Motor neuron (in vitro differentiated cells): ENCODE measurements at places on chromosomes 1 and 21.

- no peak for ATAC-seq
Observed at GRCh38 chr1:225899044-225899925, 10.3 kb upstream of the LEFTY1 start.

DNA sequence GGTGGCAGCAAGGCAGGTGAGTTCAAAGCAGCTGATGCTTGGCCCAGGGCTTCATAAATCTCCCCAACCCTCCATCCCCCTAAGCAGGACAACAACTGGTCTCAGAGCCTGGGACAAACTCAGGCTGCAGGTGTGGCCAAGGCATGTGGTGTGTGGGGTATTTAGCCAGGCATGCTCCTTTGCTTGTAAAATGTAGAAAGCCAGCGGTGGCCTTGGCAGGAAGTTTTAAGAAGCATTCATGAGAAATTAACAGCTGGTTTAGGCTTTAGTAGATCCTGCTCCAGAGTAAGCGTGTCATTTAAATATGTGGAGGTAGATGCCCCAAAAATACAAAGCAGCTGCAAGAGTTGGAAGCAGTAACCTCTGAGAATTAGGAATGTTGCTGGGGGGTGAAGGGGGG, 44.8 kb downstream of the NTPCR start:
- no peak for ATAC-seq

GRCh38 chr21:14263879-14264278, 47.9 kb downstream of the RBM11 start:
- peak; percentile 26 for ATAC-seq

DNA sequence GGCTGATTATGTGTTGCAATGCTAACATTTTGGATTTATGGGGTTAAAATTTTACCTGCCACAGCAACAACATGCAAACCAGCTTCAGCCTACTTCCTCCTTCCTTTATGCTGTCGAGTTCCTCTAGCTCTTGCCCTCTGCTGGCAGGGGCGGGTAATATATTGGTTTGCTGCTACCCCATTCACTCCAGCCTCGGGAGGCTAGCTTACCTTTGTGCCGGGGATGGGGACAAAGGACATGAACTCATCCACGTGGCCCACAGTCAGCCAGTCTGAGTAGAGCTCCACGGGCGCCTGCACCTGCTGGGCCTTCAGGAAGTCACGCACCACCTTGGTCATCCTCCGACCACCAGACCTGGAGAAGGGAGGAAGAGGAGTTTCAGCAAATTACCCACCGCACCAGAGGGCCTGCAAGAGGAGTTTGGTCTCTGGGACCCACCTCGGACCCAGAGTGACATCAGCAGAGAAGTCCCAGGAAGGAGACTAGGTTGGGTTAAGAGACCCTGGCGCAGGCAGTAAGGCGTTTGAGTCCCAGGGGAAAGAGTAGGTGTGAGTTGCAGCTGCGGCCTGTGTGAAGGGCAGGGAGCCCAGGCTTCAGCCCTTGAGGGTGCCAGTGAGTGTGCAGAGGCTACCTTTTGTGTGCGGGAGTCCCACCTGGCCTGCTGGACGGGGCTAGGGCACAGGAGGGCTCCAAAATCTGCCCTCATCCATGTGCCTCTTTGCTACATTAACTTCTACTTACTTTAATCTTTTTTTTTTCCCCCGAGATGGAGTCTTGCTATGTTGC, 21.8 kb upstream of the SDHB start:
- no peak for ATAC-seq

DNA sequence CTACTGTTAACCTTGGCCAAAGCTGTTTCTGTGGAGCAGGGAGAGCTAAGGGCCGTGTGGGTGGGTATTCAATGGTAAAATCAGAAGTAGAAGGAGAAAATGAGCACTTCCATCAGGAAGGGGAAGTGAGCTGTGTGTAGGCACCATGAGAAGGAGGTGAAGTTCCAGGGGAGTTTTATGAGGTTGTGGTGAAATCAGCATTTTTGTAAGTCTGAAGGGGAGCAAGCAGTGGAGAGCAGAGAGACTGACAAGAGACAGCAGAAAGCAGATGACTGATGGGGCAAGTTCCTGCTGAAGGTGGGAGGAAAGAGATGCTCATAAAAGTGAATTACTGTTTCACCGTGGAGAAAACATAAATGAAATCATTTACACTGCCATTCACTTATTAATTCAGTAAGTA, 2.7 kb upstream of the GPR88 start:
- ATAC-seq = no peak

- ATAC-seq = no peak
Observed at GRCh38 chr1:54404939-54405897, 976 bp downstream of the SSBP3 start.

- ATAC-seq = no peak
Observed at GRCh38 chr1:41528106-41528505, 43.6 kb upstream of the EDN2 start.

GRCh38 chr1:111880881-111881837, 108.3 kb downstream of the KCND3 start:
- ATAC-seq = peak; percentile 71

DNA sequence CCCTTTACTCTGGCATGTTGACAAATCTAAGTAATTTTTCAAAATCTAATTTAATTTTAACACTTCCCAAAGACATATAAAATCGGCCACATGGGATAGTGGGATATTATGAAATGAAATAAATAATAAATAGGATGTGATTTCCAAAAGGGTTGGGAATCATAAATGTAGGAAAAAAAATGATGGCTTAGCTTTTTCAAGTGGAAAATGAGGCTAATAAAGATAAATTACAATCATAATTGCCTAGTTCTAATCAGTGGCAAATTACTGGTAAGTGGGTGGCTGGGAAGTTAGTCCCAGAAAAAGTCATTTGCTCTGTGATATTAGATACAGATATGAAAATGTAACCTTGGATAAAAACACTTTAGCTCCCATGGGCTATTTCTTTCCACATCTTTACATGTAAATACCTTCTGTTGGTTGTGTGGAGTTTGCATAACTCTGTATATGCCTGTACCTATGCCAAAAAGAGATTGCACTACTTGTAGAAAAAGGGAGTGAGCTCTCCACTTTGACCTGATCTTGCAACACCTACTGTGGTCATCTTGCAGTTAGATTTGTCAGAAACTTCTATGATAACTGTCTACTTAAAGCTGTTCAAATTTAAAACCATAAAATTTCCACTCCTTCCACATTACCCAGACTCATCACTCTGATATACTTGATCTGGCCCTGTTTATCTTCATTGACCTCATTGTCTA, 284.6 kb upstream of the KAZN start:
- ATAC-seq = no peak

- no peak for ATAC-seq
Observed at GRCh38 chr21:38760017-38760761, 45.5 kb upstream of the ETS2 start.

DNA sequence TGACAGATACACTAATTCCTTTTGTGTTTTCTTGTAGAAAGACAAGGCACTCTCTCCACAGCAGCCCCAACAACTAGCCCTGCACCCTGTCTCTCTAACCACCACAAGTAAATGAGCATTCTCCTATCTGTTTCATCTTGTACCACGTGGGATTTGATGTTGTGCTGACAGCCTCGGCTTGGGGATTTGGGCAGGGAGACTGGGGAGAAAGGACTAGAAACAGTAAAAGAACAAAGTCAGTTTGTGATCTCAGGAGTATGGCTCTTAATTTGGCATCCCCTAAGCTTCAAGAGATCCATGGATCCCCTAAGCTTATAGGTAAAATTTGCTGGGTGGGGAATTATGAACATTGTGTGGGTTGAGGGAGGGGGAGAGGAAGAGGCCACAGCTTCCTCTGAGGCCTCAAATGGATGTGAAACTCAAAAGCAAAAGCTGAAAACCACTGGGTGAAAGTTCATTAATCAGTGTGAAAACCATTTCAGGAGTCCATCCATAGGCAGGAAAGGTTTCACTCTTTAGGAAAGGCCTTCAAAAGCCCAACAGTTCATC, 3.1 kb downstream of the C1orf162 start:
- ATAC-seq = no peak

DNA sequence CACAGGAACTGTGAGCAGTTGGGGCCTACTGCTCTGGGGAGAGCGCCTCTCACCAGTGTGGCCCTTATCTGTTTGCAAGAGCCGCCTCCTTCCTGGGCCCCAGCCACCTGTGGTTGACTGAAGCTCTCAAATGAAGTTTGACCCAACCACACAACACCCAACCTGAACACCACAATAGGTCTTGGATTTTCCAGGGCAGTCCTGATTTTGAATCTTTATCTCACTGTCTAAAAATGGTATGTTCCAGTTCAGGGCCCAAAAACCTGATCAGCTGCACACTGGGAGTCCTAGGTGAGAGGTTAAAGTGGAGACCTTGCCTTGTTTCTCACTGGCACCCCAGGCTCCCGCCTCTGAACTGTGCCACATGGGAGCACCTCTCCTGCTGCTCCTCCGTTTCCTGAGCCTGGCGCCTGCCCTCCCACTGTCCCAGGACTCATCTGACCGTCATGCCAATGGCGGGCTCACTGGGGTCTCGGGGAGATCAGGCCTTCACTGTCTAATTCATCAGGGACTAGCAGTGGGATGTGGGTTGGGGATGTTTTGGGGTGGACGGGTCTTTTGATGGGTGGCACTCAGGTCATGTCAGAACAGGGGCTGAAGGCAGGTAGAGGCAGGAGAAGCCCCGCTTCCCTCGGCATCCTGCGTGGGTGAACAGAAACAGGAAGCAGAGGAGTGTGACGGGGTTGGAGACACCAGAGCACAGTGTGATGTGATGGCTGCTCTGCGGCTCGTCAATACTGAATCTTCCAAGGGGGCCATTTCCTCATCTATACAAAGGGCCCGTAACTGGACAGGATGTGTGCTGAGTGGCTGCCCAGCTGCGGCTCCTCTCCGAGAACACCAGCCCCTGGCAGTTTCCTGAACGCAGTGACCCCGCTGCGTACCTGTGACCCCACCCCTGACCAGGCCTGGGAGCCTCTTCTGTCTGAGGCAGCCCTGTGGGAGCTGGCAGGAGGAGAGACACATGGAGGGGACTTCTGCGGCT, 59.6 kb upstream of the ITPKB start:
- no peak for ATAC-seq

GRCh38 chr1:56790036-56790435, 29.2 kb downstream of the FYB2 start:
- no peak for ATAC-seq

GRCh38 chr1:68230484-68230802, 1.9 kb downstream of the WLS start:
- peak; percentile 5 for ATAC-seq

DNA sequence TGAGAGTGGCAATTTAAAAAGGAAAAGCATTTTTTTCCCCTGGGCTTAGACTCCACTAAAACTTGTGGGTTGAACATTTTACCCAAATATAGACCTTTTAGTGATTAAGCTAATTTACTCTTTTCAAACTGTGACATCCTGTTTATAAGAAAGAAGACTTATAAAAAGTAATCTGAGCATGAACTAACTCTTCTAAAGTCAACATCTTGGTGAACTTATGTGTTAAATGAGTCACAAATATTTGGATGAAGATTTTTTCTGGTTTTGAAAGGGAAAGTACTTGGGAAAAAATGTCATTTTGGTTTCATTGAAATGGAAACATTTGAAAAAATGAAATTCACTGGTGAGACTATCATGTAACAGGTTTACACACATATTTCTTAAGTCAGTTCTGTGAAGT, 109.8 kb downstream of the KCNK2 start:
- ATAC-seq = no peak

- no peak for ATAC-seq
Observed at GRCh38 chr1:23475641-23476040, 8.3 kb downstream of the ASAP3 start.

- ATAC-seq = peak; percentile 7
Observed at GRCh38 chr1:70353601-70354331, 756 bp downstream of the ANKRD13C start.

GRCh38 chr1:14282707-14283106, 315.8 kb upstream of the KAZN start:
- ATAC-seq = peak; percentile 62

DNA sequence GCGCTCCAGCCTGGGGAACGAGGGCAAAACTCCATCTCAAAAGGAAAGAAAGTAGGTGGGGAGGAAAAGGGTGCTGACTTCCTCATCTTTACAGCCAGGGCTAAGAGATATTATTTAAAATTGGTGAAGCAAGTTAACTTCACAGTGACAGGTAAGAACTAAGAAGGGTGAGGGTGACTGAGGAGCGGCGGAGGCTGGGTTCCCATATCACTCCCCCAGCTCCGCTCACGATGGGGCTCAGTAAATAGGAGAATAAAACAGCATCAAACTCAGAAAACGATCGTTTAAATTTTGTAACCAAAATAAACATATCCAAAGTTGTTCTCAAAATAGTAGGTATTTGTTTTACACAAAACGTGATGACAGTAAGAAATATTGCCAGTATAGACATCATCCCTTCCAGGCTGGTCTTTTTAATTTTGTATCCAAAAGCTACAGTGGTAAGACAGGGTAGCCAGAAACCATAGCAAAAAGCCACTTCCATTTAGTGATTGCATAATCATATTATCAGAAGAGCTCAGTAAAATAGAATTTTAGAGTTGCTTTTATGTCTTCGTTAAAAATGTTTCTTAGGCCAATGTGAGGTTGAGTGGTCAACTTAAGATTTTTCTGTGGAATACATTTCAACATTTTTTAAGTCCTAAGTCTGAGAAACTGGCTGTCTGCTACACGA, 26.2 kb upstream of the ADARB1 start:
- ATAC-seq = no peak

DNA sequence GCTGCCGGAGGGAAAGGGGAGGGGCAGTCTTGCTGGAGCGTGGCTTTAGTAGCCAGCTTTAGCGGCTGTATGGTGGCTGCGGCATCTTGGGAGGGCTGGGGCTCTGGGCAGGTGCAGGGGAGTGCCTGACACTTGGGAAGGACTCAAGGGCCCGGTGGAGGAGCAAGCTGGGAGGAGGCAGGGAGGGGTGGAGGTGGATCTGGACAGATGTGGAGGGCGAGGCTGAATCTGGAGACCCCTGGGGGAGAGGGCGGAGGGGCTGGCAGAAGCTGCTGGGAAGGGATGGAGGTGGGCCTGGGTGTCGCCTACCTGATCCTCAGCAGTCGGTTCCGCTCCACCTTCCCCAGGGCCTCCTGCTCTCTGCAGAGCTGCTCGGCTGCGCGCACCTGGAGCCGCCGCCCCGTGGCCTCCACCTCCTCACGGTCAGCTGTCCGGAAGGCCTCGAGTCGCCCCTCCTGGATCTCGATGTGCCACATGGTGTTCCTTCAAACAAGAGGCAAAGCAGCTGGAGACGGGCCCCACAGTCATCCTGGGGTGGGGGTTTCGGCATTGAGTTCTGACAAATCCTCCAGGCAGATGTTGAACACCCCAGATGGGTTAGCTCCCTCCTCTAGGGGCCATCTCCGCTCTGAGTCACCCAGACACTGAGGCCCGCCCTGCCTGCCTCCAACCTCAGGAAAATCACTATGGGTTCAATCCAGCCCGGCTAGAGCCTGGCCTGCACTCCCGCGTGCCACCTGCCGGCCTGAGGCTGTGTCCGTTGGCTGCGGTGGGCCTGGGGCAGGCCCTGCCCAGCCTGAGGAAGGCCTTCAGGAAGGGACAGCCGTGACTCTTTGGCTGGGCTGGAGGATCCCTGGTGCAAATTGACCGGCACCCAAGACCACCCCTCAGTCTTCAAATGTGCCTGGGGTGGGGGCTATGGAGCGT, 29.6 kb downstream of the CFAP74 start:
- no peak for ATAC-seq

DNA sequence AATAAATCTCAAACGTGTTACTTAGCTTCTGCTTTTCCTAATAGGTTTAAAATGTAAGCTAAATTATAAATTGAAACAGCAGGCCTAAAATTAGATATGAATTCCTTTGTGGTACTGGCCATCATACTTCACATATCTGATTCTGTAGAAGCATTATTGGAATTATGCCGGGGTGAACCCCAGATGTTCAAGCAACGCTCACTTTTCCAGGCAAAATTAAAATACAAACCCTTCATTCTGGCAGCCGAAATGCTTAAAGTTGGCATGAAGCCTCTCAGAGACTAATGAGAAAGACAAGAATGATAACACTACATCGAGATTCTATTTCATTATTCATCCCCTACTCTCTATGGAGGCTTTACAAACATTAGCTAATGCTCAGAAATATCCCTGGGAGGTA, 1352.7 kb upstream of the ADGRL2 start:
- no peak for ATAC-seq
